ENCODE measurements at places on chromosomes 11 and 22. TPM values are rescaled to one million over a fixed set of nuclear protein-coding genes. Genes with fewer than 3 reads are reported as not detected.

DDTL gene
- total RNA-seq = 2.3 TPM

C22orf42 gene
- not detected for total RNA-seq

PKNOX2 gene
- not detected for total RNA-seq

MS4A1 gene
- not detected for total RNA-seq

FADS3 gene
- total RNA-seq = 91.5 TPM

CRYAB gene
- 20.7 TPM for total RNA-seq

JAML gene
- not detected for total RNA-seq

Data from A549 treated with dexamethasone at 1 μM for 4 hours (cell line).